ENCODE measurements at places on chromosomes 5 and 9. TPM values are rescaled to one million over a fixed set of nuclear protein-coding genes. Genes with fewer than 3 reads are reported as not detected.

Gene FOXD4L5
- not detected for total RNA-seq

Gene IFNA2
- not detected for total RNA-seq

Gene AGPAT2
- 126 TPM for total RNA-seq

Gene PCDHA11
- 0.08 TPM for total RNA-seq

Gene CCIN
- not detected for total RNA-seq

Gene SLC36A2
- total RNA-seq = not detected

Gene RNF183
- total RNA-seq = 0.09 TPM

Gene SNCAIP
- not detected for total RNA-seq

Gene GALNT12
- 5.1 TPM for total RNA-seq

Gene TAF9
- 122 TPM for total RNA-seq

Gene EFCAB9
- not detected for total RNA-seq

Gene KCNV2
- total RNA-seq = not detected

Gene CXCL14
- 0.14 TPM for total RNA-seq

Gene SLC6A19
- not detected for total RNA-seq

Gene GNA14
- total RNA-seq = not detected

Gene NR4A3
- total RNA-seq = 3.5 TPM

Gene CCL28
- not detected for total RNA-seq

Gene SLC6A3
- 0.15 TPM for total RNA-seq

Gene TRPM3
- total RNA-seq = not detected

Gene DMRT3
- total RNA-seq = not detected

Gene OSMR
- 80.4 TPM for total RNA-seq

Gene ORM2
- total RNA-seq = not detected

Gene DPYSL3
- 16.9 TPM for total RNA-seq

Gene FOXD4L3
- total RNA-seq = 0.08 TPM

Gene TRUB2
- total RNA-seq = 48.7 TPM

Gene CNTFR
- 0.14 TPM for total RNA-seq

Gene ERCC6L2
- 17.5 TPM for total RNA-seq

Gene TPM2
- 671 TPM for total RNA-seq

Gene ADRA1B
- total RNA-seq = 11.2 TPM

All from A549 treated with RU486 at 1 μM for 4 hours (cell line).